ENCODE measurements at places on chromosomes 6 and 20.

GRCh38 chr6:159152041-159152440, 17.2 kb upstream of the FNDC1 start:
- DNase-seq = no peak

GRCh38 chr6:44059359-44060346, 67.6 kb downstream of the MRPL14 start:
- no peak for DNase-seq

DNA sequence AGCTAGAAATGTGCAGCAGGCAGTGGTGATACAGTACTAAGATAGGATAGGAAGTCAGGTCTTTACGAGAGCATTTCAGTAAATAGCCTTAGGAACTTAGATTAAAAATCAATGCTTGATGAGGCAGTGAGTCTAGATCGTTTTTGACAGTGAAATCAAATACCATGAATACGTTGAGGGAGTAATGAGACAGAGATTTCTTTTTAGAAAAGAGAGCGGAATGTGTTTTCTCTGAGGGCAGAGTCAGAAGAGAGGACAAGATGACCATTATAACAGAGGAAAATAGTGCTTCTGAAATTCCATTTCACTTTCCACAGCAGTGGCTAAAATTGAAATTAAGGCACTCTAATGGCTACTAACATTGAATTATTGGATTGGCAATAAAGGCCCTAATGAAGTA, 339.6 kb downstream of the UTRN start:
- no peak for DNase-seq

GRCh38 chr6:56838965-56839364, 115.9 kb upstream of the BEND6 start:
- no peak for DNase-seq

DNA sequence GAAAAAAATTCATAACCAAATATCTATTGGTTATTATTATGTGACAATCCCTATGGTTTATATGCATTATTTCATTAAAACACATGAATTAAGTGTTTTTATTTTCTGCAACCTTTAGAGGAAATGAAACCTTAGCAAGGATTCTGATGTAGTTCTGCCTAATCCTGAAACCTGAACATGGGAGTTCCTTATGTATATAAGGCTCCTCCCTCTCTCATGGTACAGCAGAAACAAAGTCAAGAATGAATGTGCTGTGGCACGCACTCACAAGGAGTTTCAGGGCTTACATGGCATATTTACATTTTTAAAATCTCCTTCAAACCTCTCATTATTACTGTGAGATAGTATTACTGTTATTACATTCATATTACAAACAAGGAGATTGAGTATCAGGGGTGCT, 426.4 kb upstream of the CITED2 start:
- DNase-seq = no peak

All from stimulated activated CD4-positive, alpha-beta T cell treated with anti-CD3 and anti-CD28 coated beads, TNF-alpha, amount 100 ng/mL, for 4 hours (primary cell).